Stimulated activated naive CD4-positive, alpha-beta T cell (primary cell): ENCODE measurements at places on chromosomes 2 and 18.

DNA sequence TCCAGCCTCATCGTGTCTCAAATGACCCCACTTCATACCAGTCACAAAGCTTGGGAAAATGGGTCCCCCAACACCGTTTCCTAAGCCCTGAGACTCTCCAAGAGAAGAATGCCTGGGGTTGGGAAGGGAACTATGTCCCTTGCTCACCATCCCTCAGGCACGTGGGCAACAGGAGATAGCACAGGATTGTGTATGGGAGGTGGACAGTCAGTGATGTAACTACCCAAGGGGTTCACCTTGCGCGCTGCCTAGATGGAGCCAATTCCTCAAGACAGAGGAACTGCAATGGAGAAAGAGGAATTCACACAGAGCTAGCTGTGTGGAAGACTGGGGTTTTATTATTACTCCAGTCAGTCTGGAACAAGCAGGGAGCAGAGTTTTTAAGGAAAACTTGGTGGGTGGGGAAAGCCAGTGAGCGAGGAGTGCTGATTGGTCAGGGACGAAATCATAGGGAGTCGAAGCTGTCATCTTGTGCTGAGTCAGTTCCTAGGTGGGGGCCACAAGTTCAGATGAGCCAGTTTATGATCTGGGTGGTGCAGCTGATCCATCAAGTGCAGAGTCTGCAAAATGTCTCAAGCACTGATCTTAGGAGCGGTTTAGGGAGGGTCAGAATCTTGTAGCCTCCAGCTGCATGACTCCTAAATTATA, 13.8 kb upstream of the CXCR1 start:
- no peak for DNase-seq

GRCh38 chr2:154694881-154695280, 3.6 kb upstream of the KCNJ3 start:
- no peak for DNase-seq

DNA sequence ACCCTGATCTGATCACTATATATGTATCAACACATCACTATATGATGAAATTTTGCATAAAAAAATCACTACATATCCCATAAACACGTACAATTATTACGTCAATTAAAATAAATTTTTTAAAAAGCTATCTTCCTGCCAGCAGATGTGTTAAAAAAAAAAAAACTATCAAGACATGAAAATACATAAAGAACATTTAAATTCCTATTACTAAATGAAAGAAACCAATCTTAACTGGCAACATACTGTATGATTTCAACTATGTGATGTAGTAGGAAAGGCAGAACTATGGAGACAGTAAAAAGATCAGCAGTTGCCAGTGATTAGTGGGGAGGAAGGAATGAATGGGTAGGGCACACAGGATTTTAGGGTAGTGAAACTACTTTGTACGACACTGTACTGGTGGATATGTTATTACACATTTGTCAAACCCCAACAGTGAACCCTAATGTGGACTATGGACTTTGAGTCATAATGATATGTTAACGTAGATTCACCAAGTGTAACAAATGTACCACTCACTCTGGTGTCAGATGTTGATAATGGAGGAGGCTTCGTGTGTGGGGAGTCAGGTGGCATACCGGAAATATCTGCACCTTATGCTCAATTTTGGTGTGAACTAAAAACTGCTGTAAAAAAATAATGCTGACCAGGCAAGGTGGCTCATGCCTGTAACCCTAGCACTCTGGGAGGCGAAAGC, 27.4 kb downstream of the USP34 start:
- no peak for DNase-seq

DNA sequence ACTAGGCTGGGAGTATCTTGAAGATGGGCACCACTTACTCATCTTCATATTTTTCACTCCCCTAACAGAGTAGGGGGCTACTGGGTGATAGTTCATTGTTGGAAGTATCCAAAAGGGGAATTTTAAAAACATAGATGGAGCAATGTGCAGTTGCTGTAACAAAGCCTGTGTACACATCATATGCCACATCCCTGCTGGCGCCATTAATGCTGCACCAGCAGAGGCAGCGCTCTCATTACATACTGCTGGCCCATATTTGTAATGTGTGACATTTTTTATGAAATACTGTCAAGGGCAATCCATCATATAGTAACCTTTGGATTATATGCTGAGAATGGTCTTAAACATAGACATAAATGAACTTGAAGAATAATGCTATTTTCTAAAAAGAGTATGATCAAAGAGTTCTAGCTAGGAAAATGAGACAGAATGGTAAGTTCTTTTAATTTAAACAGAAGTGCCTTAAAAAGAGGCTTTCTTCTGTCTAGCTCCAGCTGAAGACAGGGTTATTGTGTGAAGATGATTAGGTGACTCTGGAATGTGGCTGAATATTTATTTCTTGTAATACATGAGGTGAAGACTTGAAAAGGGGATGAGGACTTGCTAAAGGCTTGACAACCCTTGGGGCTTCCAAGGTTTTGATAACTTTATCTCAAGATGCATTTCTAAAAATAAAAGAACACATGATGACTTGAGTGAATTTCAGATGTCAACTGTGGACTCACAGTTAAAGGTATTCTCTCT, 2.4 kb upstream of the TMEM178A start:
- DNase-seq = no peak

GRCh38 chr18:10671441-10671840, 145.6 kb downstream of the NAPG start:
- no peak for DNase-seq

DNA sequence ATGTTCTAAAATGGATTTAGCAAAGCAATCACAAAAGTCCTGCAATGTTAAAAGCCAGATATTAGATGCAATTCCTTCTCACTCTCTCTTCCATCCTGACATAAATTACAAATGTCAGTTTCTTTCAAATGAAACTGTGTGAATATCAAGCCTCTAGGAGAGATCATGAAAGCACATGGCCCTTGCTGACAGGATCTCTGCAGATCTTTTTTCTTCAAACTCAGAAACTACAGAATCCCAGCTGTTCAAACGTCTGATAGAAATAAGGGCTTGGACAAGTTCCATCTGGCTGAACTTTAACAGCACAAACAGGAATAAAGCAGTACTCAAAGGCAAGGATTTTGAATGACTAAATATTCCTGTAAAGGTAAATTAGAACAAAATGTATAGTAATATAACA, 47.6 kb downstream of the PDE1A start:
- DNase-seq = no peak

DNA sequence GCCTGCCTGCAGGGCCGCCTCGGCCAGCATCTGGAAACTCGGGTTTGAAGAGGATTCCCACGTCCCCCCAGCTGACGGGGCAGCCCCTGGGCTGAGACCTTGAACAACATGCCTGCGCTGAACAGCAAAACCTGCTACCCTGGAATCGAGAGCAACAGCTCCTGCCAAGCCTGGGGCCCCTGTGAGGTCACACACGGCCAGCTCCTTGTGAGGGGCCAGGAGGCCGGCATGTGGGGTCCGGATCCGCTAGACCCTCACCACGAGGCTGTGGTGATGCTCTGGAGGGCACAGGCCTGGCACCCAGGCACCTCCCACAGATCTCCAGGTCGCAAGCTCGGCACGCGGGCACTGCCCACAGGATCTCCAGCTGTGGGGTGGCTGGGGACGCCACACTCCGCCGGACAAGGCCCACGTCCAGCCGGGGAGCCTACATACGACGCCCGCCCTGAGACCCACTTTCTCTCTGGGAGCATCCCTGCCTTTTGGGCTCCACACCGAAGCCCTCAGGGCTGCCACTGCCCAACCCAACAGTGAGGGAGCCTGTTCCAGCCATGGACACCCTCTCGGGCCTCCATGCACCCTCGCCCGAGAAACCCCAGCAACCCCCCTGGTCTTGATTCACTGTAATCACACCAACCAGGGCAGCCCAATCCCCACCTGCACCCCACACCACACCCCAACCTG, 34.1 kb downstream of the SLC66A2 start:
- DNase-seq = no peak

GRCh38 chr2:142545036-142545435, 332.4 kb upstream of the KYNU start:
- DNase-seq = no peak

DNA sequence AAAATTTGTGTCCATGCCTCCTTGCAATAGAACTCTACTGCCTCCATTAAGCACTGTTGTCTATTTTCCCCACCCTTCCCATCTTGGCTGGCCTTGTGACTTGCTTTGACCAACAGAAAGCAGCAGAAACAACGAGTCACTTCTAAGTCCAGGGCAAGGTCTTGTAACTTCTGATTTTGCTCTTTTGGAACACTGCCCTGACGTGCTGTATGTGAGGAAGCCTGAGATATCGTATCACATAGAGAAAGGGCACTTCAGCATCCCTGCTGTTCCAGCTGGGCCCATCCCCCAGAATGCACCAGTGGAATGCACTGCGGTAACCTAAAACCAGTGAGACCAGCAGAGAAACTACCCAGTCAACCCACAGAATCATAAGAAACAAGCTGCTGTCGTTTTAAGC, 28.1 kb downstream of the NCKAP1 start:
- no peak for DNase-seq

GRCh38 chr2:32711219-32711618, 83.4 kb downstream of the TTC27 start:
- DNase-seq = no peak

DNA sequence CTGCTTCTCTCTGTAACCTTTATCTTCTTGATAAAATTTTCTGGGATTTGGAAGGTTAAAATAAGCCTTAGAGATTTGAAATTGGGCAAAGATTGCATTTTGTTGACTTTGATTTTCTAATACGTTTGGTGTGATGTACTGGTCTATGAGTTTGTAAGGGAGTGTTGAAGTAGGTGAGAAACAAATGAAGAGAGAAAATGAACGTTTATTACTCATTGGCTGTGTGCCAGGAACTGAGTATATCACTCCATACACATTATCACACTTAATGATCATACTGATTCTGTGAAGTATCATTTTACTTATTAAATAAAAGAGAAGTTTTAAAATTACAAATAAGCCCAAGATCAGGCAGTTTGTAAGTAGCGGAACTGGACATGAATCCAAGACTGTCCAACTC, 795.1 kb upstream of the ZEB2 start:
- no peak for DNase-seq

GRCh38 chr2:240846873-240847595, 21.6 kb upstream of the AGXT start:
- no peak for DNase-seq

DNA sequence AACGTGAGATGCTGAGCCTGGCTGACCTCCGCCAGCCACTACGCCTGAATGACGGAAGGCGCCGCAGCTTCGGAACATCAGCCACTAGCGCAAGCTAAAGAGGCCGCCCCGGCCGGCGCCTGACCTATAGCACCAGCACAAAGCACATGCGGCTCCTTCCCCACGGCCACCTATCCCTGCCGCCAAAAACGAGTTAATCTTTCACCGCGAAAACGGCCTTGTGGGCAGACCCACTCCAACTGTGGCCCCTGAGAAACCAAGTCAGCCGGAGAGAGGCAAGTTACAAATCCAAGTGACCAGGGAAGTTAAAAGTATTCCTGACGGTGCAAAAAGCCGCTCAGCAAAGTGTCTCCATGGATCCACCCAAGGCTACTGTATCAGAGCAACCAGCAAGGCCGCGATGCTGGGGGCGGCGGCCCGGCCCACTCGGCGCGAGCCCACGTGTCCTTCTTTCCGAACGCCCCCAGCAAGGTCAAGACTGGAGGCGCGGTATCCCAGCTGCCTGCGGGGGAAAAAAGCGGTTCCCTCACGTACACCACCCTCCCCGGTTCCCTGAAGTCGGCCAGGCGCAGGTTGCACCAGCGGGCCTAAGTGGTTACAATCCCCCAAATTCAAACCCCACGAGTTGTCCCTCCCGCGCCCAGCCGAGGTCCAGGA, 575 bp downstream of the HSPD1 start:
- peak; percentile 62 for DNase-seq

GRCh38 chr18:7872569-7872968, 305.5 kb downstream of the PTPRM start:
- no peak for DNase-seq

DNA sequence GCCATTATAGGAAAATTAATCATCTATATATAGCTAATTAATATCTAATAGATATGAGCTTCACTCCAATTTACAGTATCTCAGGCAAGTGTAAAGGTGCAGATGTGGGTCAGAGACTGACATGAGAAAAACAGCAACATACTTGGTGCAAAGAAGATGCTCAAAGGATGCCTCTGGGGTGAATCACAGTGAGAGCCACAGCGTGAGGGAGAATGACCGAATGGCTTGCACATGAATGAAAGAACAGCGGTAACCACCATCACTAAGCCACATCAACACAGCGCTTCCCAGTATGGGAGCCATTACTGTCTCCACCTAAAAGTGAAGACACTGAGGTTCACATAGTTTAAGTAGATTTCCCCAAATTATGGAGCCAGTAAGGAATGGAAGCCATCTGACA, 423.4 kb upstream of the ID2 start:
- no peak for DNase-seq

DNA sequence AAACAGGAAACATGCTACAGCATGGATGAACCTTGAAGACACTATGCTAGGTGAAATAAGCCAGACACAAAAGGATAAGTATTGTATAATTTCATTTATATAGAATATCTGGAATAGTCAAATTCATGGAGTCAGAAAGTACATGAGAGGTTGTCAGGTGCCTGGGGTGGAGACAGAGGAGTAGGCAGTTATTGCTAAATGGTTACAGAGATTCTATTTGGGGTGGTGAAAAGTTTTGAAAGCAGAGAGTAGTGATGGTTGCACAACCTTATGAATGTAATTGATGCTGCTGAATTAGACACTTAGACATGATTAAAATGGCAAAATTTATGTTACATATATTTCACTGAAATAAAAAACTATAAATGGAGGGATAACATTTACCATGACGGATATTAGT, 197.4 kb downstream of the VAPA start:
- no peak for DNase-seq

GRCh38 chr2:219245899-219246230, 586 bp downstream of the STK16 start:
- no peak for DNase-seq

GRCh38 chr2:19120941-19121750, 237.3 kb downstream of the OSR1 start:
- no peak for DNase-seq

- DNase-seq = no peak
Observed at GRCh38 chr2:13650586-13651180, 933.9 kb downstream of the TRIB2 start.

GRCh38 chr2:234099266-234099665, 48.8 kb downstream of the SPP2 start:
- DNase-seq = no peak

DNA sequence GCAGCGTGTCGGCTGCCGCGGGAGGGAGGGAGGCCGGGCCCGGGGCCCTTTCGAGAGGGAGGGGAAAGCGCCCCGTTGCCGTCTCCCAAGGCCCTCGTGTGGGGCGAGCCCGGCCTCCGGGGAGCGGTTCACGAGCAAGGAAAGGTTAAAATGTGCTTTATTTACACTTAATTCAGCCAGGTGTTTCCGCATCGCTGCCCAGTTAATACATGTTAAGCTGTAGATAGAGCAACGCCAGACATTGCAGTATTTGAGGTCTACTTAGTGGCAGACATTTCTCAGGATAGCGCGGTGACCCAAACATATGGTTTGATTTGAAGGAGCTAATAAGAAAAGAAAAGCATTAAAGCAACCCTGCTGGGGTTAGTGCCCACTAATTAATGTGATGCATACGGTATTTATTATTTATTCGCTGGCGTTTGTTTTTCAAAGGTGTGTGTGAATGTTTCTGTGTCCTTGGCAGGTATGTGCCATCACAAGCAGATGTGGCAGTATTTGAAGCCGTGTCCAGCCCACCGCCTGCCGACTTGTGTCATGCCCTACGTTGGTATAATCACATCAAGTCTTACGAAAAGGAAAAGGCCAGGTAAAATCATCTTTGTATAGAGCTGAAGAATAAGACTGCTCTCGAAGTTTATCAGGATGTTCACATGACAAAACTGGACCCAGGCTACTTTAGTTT, 571 bp downstream of the EEF1B2 start:
- no peak for DNase-seq

- no peak for DNase-seq
Observed at GRCh38 chr2:225768741-225769140, 369.2 kb downstream of the NYAP2 start.
